ENCODE measurements at places on chromosomes 3 and 15. TPM values are rescaled to one million over a fixed set of nuclear protein-coding genes. Genes with fewer than 3 reads are reported as not detected.

The FBXW12 gene
- not detected for total RNA-seq

- no peak for DNase-seq
Observed at GRCh38 chr15:59696332-59696731, 7.2 kb upstream of the BNIP2 start.

The CCR8 gene
- total RNA-seq: not detected

GRCh38 chr3:59052803-59053411, 3.1 kb upstream of the CFAP20DC start:
- peak; percentile 75 for DNase-seq

The LRRC31 gene
- total RNA-seq: not detected

- DNase-seq: peak; percentile 63
Observed at GRCh38 chr3:46867550-46867898, 4.3 kb upstream of the MYL3 start.

GRCh38 chr3:178475062-178475461, 61.2 kb upstream of the KCNMB2 start:
- no peak for DNase-seq

DNA sequence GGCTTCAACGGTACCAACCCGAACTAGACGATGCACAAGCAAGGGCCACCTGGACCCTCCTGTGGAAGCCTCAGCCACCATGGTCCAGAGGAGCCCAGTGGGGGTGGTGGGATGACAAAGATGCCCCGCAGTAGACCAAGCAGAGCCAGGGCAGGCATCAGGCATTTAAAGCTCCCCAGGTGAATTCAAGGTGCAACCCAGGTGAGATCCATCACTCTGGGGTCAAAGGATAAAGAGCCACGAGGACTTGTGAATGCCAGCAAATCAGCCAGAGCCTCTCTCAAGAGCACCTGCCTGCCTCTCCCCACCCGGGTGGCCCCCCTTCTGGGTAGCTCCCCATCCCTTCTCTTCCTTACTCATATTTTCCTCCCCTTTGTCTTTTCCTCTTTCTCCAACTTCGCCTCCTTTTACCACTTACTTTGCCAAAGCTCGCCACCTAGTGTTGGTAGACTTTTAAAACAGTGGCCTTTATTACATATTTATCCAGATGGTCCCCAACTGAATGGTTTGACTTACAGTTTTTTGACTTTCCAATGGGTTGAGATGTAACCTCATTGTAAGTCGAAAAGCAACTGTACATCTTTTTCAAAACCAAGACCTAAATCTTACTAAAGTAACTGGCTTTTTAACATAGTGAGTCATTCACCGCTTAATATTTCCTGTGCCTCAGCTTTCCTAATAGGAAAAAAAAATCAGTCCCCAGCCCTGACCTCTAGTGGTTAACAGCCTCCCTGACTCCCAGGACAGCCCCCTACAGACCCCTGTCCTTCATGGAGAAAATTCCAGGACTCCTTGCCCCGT, 18.8 kb downstream of the PLA2G4F start:
- peak; percentile 81 for DNase-seq

- no peak for DNase-seq
Observed at GRCh38 chr15:70356919-70357318, 259.2 kb upstream of the TLE3 start.

DNA sequence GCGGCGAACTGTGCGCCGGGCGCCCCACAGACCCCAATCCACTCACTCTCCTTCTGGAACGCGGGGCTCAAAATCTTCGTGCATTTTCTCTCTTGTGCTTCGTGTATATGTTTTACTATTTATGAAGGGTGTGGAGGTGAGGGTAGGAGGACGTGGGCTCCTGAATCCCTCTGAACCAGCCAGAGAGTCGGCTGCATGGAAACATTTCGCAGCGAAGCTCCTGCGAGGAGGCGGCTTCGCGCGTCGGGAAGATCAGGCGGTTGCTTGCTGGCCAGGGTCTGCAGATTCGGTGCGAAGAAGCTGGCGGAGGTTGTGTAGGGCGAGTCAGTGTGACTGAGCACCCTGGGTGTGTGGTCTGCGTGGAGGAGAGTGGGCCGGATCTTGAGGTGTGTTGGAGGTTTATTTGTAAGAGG, 1.1 kb downstream of the CNTN4 start:
- no peak for DNase-seq

DNA sequence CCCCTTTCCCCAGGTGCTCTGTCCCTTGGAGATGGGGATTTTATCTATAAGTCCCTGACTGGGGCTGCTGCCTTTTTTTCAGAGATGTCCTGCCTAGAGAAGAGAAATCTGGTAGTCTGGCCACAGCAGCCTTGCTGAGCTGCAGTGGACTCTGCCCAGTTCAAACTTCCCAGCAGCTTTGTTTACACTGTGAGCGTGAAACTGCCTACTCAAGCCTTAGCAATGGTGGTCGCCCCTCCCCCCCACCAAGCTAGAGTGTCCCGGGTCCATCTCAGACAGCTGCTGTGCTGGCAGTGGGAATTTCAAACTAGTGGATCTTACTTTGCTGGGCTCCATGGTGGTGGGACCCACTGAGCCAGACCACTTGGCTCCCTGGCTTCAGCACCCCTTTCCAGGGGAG, 38.9 kb downstream of the TMEM266 start:
- DNase-seq: no peak

The PPP1R14D gene
- not detected for total RNA-seq

DNA sequence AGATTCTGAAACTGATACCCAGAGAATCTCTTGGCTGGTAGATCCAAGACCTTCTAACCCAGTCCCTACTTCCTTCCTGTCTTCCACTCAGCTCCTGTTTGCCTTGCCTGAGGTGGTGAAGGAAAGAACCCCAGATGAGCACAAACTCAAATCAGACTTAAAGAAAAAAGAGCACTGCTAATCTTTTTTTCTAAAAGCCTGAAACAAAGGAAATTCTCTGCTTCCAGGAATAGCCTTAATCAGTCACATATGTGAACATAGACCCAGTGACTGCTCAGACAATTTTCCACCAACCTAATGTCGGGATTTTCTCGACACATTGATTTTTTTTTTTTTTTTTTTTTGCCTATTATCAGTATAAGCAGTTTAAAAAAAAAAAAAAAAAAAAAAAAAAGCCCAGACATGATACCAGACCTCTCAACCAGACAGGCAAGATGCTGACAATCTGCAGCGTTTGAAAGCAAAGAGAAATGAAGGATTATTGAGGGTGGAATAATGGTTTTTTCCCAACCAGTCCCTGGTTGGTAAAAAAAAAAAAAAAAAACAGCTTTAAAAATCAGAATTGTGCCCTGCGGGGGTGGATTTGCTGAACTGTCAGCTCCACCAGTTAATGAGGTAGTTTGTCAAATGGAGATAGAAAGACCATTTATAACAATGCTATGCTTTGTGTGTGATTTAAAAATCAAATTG, 256.8 kb upstream of the RARB start:
- no peak for DNase-seq

- DNase-seq: peak; percentile 39
Observed at GRCh38 chr3:33364531-33365128, 75.6 kb downstream of the UBP1 start.

- DNase-seq: peak; percentile 29
Observed at GRCh38 chr3:160564258-160564911, 986 bp downstream of the KPNA4 start.

DNA sequence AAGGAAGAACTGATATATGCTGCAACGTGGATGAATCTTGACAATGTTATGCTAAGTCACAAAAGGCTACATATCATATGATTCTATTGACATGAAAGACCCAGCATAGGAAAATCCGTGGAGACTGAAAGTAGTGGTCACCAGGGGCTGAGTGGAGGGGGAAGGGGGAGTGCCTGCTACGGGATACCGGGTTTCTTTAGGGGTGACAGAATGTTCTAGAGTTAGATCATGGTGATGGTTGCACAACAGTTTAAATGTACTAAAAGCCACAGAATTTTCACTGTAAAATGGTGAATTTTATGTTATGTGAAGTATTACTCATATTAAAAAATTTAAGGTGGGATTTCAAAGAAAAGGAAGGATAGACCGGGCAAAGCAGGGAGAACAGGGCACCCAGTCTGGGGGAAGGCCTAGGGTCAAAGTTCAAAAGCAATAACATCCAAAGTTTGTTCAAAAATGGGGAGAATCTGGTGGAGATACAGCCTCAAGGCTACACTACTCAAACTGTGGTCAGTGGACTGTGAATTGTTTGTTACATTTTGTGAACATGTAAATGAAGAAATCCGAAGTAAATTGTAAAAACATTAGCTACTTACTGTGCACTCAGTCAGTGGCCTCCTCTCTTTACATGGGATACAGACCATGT, 74.2 kb upstream of the FNDC3B start:
- no peak for DNase-seq

DNA sequence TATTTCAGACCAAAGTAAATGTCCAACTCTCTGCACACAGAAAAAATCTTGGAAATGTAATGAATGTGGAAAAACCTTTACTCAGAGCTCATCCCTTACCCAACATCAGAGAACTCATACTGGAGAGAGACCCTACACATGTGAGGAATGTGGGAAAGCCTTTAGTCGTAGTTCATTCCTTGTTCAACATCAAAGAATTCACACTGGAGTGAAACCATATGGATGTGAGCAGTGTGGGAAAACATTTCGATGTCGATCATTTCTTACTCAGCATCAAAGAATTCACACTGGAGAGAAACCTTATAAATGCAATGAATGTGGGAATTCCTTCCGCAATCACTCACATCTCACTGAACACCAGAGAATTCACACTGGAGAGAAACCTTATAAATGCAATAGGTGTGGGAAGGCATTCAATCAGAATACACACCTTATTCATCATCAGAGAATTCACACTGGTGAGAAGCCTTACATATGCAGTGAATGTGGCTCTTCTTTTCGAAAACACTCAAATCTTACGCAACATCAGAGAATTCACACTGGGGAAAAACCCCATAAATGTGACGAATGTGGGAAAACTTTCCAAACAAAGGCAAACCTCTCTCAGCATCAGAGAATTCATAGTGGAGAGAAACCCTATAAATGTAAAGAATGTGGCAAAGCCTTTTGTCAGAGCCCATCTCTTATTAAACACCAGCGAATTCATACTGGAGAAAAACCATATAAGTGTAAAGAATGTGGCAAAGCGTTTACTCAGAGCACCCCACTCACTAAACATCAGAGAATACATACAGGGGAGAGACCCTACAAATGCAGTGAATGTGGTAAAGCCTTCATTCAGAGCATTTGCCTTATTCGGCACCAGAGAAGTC, 8.0 kb upstream of the ZNF501 start:
- DNase-seq: peak; percentile 26

The AHSG gene
- not detected for total RNA-seq

- DNase-seq: no peak
Observed at GRCh38 chr15:20294651-20295237, 246.9 kb downstream of the GOLGA6L6 start.

GRCh38 chr15:45180648-45181436, 6.9 kb downstream of the SHF start:
- DNase-seq: no peak

DNA sequence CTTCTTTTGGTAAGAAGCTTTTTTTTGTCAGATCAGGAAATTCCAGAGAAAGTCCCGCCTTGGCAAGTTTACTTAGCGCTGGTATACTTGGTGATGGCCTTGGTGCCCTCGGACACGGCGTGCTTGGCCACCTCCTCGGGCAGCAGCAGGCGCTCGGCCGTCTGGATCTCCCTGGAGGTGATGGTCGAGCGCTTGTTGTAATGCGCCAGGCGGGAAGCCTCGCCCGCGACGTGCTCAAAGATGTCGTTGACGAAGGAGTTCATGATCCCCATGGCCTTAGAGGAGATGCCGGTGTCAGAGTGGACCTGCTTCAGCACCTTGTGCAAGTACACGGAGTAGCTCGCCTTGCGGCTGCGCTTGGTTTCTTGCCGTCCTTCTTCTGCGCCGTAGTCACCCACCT, 46.6 kb downstream of the QTRT2 start:
- no peak for DNase-seq

- no peak for DNase-seq
Observed at GRCh38 chr15:45572617-45573016, 14.6 kb upstream of the BLOC1S6 start.

The CHRNA3 gene
- not detected for total RNA-seq

DNA sequence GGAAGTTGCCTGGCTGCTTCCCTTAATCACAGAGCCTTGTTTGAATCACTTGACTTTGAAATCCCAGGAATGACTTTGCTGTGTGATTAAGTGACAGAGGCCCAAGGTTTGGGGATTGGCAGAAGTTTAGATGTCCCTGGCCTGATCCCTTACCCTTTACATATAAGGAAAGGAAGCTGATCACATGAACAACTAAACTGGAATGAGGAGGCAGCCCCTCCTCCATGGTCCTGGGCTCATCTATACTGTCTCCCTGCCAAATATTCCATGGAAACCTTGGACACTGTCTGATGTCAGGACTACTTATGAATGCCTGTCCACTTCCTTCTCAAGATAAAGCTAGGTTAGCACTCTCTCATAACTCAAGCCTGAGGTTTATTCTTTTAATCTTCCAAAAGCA, 181.3 kb upstream of the CTDSPL start:
- no peak for DNase-seq

- peak; percentile 66 for DNase-seq
Observed at GRCh38 chr3:29381595-29381994, 100.7 kb downstream of the RBMS3 start.

DNA sequence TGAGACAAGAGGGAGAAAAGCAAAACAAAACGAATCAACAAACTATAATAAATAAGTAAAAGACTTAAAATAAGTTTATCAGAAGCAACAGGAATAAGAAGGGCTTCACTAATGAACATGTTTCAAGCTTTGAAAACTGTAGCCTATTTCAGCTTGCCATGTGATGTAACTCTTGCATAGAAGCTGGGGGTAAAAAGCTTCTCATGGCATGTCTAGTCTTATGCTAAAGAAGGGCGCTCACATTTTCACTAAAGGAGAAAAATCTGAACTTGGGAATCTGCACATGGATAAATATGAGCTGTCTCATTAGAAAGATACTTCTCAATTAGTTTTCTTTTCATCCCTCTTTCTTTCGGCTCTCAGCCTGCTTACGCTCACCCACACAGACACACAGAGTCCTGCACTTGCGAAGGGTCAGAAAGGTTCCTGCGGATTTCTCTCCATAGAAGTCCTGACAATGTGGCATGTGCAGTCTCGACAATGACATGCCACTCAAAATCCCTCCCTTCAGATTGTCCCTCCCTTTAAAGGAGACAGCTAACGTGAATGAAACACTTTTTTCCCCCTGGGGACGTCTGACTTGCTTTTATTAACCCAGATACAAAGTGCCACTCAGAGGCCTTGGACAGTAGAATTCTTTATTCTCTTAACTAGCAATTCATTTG, 568.9 kb upstream of the NR2F2 start:
- DNase-seq: no peak

DNA sequence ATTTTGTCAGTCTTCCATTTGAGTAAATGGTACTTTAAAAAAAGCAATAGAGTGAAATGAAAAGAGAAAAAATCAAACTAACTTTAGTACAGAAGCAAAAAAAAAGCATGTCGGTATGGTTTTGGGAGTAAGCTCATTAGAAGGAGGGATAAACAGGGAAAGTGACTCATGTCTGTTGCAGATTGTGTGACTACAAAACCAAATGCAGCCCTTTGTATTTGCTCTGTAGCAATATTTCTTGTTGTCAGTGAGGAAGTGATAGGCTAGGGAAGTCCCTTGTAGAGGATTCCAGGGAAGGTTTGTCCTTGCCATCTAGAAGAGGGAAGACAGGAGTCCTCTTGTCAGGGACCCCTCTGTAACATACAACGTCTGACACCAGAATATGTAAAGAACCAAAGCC, 150.5 kb upstream of the POU1F1 start:
- peak; percentile 70 for DNase-seq
